ENCODE measurements at places on chromosomes 7 and 10.

DNA sequence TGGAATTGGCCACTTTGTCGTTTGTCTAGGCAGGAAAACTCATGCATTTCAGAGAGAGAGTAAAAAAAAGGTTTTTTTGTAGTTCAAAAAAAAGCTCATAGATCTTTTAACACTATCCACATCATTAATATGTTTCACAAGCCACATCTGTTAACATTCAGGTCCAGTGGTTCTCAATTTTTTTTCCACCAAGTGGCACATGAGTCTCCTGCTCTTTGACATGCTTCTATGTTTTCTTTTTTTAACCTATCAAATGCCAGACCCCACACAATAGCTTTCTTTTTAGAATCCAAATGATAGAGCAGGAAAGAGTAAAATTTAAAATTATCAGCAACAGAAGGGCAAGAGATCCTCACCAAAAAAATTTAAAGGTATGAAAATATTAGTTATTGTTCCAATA, 20.3 kb downstream of the NOD1 start:
- no peak for DNase-seq

GRCh38 chr7:64892666-64893309, 10.3 kb upstream of the ZNF273 start:
- no peak for DNase-seq

GRCh38 chr7:99021941-99022560, 121.9 kb downstream of the SMURF1 start:
- no peak for DNase-seq

DNA sequence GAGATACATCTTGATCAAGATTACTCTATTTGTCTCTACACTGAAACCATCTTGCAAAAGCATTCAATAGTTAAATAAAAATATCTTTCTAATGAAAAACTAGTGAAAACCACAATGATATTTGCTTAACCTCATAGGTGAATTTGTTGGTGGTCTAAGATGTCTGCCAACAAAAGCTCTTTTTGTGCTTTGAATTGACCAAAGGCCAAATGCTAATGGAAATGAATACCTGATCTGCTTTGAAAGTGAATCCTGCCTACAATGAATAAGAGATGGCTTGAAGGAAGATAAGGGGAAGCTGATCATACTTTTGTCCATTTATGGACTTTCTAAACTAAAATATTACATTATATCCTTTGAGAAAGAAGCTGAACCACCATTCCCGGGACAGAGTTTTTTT, 228.9 kb upstream of the ETV1 start:
- DNase-seq = no peak

- no peak for DNase-seq
Observed at GRCh38 chr10:5961405-5962100, 15.8 kb downstream of the IL15RA start.

DNA sequence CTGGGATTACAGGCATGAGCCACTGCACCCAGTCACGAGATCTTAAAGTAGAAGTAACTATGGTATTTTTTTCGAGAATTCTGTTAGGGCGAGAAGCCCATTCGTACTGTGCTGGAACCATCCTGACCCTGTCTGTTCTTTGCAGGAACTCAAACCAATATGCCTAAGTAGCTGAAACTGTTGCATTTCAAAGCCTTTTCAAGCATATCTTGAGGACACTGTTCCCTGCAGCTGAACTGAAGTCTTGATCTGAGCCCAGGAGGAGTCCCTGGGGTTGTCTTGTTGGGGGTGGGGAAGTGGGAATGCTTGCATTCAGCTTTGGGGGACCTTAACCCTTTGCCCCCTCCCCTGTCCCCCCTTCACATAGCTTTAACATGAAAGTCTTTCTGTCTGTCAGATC, 61.5 kb downstream of the CUX1 start:
- no peak for DNase-seq

DNA sequence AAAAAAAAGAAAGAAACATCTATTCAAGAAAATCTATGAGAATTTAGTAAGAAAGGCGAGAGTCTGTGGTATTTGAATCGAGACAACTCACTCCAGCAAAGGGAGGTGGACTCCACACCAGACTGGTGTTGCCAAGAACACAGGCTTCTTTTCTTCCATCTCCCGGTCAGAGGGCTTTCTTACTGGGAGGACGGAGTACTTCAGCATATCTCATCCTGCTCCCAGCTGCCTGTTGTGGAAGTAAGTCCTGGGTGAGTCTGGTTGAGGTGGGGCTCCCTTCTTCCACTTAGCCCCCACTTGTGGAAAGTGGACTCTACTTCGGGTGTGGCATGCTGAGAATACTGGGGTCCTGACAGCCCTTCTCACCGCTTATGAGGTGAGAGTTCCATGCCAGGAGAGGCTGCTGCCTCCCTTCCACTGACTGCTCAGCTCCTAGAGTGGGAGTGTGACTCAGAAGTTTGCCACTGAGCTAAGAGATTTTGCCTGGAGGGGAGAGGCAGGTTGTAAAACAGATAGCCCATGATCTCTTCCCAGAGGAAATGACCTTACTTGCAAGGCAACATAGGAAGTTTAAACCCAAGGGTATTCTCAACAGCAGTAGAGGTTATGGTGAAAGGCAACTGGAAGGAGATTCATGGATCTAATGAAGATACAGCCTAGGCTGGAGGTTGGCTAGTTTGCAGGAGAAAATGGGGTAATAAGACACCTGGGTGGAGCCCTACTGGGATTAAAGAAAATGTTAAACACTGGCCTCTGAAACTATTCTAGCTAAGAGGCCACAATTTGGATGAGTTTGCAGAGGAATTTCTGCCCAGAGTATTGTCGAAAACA, 3.5 kb upstream of the NACAD start:
- no peak for DNase-seq

GRCh38 chr7:137875746-137876145, 29.0 kb upstream of the DGKI start:
- DNase-seq = no peak

DNA sequence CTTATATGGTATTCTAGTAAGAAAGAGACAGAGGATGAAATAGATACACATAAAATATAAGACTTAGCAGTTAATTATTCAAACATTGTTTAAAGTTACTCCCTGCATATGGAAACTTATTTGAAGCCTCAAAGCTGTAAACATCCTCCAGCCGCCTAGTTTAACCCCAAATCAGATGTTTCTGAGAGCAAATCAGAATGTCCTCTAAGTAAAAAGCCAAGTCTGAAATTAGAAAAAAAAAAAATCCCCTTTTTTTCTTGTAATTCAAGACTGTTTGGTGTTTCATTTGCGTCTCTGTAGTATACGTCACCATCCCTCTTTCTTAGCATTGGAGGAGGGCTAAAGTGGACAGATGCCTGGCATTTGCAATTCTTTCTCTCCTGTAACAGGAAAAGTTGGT, 46.4 kb downstream of the TMEM26 start:
- no peak for DNase-seq

DNA sequence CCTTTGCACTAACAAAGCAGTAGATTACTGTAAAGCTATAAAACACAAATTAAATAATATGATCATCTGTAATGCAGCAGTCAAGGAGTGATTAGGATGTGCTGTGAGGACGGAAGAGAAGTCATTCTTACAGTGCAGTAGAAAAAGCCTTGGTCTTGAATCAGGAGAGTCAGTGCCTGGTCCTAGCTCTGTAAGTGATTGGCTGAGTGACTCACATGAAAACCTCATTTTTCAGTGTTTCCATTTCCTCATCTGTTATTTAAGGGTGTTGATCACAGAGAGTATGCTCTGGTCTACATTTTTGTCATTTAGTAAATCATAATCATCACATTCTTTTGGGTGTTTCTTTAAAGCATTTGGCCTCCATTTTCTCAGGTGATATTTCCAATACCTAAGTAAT, 717.8 kb downstream of the LRMDA start:
- DNase-seq = no peak

Measured in activated T-cell treated with anti-CD3 and anti-CD28 coated beads, Interleukin-2, amount 50 U/mL, for 24 hours (primary cell).